ENCODE measurements at places on chromosomes 6 and 20.

GRCh38 chr20:39651645-39652325 lies 689.6 kb downstream of the DHX35 start:
- DNase-seq = no peak

DNA sequence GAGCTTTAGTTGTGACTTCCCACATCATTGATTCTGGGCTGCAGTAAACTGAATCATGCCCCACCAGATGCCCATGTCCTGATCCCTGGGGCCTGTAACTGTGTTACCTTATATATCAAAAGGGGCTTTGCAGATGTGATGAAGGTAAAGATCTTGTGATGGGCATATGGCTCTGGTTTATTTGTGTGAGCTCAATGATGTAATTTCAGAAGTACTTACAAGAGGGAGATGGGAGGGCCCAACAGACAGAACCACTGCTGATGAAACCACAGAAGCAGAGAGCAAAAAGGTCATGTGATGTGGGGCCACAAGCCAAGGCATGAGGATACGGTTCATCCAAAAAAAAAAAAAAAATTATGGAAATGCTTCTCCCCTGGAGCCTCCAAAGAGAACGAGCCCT lies 118.7 kb downstream of the TOX2 start:
- no peak for DNase-seq

DNA sequence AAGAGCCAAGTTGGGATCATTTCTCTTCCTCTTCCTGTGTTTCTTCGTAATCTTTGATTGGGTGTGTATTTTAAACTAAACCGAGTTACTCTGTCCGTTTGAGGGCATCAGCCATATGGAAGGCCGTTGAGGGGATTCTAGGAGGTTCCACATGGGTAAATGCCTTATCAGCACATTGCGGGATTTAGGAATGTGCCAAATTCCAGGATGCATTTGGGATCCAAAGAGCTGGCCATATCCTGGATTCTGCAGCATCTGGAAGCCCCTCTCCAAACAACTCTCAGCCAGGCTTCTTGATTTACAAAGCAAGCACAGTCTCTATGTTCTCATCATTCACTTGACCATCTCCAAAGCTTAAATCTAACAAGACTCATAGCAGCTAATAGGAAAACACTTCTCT lies 67.6 kb upstream of the RIN2 start:
- no peak for DNase-seq

DNA sequence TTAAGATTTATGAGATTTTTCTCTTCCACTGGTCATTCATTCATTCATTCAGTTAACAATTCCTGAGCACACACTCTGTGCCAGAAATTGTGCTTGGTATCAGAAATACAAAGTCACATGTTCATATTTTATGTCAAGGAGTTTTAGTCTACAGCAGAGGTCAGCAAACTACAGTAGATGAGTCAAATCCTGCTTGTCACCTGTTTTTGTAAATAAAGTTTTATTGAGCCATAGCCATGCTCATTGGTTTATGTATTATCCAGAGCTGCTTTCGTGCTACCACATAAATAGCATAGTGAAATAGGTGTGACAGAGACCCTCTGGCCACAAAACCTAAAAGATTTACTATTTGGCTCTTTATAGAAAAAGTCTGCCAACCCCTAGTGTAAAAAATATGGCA lies 46.8 kb downstream of the THEMIS start:
- DNase-seq = no peak

DNA sequence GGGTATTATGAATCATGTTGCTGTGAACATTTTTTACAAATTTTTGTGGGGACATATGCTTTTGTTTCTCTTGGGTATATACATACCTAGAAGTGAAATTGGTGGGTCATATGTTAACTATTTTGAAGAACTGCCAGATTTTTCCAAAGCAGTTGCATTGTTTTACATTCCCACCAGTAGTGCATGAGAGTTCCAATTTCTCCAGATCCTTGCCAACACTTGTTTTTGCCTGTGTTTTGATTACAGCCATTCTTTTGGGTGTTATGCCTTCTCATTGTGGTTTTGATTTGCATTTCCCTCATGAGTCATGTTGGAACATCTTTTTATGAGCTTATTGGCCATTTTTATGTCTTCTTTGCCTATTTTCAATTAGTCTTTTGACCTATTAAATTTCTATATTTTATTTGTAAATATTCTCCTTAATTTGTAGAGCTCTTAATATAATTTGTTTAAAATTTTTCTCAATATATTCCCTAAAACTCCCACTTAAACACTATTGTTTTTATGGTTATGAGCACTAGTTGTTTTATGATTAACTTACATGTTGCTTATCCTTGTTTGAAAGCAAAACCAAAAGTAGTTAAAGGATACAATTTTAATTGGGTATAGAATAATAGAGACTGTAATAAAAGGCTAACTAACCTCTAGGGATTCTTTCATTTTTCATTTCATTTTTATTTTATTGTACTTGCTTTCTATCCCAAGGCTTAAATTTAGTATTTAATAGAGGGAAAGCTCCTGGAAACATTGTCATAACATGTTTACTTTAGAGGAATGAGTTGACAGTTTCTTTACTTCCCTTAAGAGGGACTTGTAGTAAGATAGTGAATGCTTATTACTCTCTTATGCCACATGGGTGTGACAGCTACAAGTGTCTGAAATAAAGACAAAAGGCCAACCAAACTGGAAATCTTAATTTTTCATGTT lies 5.5 kb downstream of the UBR2 start:
- no peak for DNase-seq

DNA sequence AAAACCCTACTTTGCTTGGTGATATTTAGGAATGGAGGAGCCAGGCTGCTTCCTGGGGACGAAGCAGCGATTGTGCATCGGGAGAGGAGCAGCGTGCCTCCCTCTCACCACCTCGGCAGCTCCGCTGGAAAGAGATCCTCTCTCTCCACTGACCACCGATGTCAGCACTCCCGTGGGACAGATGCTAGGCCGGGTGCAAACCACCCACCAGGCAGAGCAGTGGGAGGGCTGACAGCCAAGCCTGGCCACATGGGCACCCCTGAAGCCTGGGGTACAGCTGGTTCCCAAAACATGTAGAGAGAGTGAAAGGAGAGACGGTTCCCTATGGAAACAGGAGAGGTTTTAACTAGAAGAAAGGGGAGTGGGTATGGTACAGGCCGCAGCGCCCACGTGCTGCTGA lies 220.0 kb downstream of the ANKRD60 start:
- no peak for DNase-seq

DNA sequence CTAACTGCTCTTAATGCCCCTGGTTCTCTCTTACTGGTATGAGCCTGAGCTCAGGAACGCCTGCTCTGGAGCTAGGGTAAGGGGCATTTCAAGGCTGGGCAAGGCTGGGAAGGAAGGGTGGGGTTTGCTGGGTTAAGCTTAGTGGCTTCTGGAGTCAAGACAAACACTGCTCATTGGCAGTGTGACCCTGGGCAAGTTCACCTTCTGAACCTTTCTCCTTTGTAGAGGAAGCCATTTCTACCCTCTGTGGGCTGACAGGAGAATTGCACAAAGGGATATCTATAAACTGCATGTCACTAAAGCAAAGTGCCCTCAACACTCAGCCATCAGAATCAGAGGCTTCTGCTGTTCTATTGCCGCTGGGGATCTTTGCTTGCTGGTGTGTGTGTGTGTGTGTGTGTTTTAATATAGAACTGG lies 20.3 kb upstream of the LRRN4 start:
- DNase-seq = peak; percentile 25

GRCh38 chr6:140069576-140069975 lies 695.1 kb upstream of the CITED2 start:
- no peak for DNase-seq

GRCh38 chr6:13391537-13391936 lies 63.2 kb upstream of the TBC1D7 start:
- no peak for DNase-seq

DNA sequence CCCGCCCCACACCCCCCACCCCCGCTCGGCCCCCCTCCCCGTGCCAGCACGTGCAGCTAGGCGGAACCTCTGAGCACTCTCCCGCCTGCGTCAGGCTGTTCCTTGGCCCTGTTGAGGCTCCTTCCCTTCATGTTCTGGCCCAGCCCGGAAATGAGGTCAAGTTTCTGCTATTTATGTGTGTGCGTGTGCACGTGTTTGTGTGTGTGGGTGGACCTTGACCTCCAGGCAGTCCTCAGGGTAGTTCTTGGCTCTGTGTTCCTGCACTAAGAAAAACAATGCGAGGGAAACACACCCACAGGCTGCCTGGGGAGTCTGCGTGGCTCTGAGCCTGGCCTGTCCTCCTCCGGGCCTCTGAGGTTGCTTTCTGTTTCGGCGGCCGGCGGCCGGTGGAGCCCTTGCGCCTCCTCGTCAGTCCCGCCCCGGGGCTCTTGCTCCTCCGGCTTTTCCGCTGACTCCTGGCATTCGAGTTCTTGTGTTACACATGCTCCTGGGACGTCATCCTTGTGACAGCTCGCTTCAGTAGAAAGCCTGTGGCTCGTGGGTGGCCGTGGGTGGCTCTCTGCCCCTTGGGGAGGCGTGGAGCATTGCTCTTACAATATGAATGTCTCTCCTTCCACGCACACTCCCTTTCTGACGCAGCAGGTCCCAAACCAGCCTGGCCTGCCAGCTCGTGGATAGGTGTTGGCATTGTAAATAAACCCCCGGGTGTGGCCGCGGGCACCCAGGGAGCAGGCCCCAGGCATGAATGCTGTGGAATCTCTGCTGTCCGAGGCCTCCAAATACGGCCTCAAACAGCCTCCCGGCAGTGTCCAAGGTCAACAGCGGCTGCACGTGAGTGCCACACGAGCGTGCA lies 10.0 kb downstream of the SLCO4A1 start:
- DNase-seq = peak; percentile 95

DNA sequence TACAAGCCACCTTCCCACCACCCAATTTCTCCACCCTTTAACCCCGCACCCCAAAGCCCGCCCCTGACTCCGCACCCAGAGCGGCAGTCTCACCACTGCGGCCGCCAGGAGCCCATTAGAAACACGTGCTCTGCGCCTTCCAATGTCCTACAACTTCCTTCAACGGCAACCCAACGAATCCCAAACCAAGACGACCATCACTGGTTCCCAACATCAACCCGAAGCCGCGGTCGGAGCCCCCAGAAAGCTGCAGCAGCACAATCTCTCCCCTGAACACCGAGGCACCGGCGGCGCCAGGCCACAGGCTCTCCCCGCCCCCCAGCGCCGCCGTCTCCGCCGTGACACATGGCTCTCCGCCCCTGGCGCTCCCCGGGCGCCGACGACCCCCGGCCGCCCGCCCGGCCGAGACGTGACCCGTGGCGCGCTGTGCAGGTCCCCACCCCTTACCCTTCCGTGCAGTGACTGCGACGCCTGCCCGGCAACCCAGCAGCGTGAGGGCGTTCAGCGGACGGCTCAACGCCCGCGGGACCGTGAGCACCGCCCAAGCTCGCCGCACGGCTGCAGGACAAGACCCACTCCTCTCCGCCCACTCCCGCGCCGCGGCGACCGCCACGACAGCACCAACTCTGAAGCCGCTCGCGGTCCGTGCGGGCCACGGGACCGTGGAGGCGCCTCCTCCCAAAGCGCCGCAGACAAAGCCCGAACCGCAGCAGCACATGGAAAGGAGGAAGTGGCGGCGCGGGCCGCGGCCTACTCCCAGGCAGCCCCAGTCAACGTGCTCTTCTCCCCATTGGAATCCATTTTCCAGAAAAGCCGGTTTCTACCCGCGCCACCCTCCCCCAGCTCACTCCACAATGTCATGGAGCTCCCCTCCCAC lies 551 bp downstream of the SYNCRIP start:
- no peak for DNase-seq

DNA sequence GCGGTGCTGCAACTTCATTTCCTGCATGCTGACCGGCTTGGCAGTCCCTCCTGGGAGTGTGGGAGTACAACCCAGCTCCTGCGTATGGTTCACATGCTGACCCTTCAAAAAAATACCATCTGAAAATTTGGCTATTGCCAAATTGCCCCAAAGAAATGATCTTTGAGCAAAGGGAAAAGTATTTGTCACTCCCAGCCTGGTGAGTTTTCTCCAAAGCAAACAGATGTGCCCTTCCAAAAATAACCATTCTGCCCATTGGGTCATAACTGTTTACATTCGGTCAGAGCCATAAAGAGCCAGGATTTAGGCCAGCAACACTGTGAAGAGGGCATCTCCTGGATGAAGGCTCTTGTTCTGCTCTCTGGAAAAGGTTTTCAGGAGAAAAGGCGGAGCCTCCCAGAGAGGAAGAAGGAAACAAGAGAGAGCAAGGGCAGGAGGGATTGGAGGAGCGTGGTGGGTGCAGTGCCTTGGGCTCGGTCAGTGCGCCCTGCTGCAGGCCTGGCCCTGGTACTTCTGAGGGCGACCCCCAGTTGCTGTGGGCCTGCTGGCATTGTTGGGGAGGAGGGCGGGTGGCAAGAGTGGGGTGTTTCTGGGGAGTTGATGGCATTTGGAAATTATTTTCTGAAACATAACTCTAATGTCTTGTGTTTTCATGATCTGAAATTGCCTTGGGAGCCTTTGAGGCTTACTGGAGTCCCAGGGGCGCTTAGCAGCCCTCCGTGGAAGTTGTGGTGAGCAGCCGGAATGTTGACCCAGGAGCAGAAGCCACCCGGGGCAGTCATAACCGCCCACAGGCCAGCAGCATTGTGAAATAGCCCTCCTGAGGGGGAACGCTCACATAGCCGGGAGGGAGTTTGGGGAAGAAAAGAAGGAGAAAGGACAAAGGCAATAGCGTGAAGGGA lies 248.4 kb downstream of the MYLK4 start:
- peak; percentile 32 for DNase-seq

DNA sequence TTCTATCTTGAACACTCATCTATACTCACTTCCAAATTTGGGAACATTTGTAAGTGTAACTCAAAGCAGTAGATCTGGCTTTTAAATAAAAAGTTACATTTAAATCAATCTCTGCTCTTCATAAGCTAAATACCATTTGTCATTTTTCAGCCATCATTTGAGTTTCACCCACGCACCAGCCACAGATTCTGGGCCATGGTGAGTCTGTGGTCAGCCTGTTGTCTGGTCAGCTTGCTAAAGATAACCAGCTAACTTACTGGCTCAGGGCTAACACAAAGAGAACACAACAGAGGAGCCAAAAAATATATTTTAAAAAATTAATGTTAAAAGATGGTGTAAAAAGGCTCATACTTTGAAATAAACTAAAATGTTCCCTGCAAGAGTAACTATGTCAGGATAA lies 181.3 kb downstream of the KIF6 start:
- DNase-seq = no peak

- DNase-seq = no peak
These were observed 62.4 kb downstream of the TMEM242 start for GRCh38 chr6:157260735-157261410.

DNA sequence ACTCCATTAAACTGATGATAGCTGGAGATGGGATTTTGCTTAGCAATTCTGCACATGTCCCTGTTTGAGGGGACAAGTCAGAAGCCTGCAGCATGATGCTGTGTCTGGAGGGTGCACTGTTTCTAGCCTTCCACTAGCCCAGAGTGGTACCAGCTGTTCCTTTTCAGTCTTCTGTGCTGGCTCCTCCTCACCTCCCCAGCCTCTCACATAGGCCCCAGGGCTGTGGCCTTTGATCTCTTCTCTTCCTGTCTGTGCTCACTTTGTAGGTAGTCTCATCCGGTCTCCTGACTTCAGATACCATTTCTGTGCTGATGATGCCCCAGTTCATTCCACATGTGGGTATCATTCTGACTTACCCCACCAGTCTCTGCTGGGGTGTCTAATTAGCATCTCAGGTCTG lies 126.3 kb downstream of the HIVEP1 start:
- DNase-seq = no peak

- DNase-seq = no peak
These were observed 69.5 kb downstream of the TINAG start for GRCh38 chr6:54377776-54378175.

Data from HTR-8/SVneo (cell line).